ENCODE measurements at places on chromosomes 6 and 20.

DNA sequence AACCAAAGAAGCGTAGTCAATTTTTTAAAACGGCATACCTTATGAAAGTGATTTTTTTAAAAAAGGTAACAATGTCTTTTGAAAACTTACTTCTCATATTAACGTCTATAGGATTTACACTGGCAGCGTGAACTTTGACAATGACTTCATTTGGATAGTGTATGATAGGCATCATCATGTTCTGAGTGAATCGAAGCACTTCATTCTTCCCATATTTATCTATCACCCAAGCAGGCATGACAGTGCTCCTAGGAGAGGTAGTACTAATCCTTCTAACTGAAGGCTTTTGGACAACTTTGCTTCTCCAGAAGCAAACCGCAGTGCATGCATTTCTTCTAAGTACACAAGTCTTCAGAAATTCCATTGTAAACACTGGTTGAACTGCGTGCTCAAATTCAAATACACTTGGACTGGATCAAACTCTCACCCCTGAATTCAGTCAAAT is 618 bp downstream of the RTN4IP1 start:
- DNase-seq = no peak

GRCh38 chr6:14210077-14210476 is 92.5 kb downstream of the CD83 start:
- no peak for DNase-seq

GRCh38 chr6:39829331-39829730 is 37.2 kb downstream of the DAAM2 start:
- no peak for DNase-seq

GRCh38 chr20:37803438-37804307 is 99.3 kb upstream of the VSTM2L start:
- DNase-seq = peak; percentile 15

DNA sequence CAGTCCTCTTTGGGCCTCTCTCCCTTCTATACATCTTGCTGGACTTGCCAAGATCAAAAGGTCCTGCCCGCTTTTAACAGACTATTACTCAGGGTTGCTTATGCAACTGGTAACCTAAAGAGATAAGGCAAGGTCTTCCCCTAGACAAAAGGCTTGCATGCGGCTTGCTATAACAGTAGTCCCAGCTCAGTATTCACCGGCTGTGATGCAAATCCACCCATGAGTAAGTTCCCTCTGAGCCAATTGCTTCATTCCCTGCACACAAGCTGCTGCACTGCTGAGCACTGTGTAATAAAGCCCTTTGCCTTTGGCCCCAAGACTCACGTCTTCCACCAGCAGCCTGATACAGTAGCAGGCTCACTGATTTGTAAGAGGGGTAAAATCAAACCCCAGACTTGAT is 363.8 kb downstream of the PRKN start:
- no peak for DNase-seq

- DNase-seq = no peak
Observed at GRCh38 chr6:41156771-41157170, 2.6 kb upstream of the TREML1 start.

DNA sequence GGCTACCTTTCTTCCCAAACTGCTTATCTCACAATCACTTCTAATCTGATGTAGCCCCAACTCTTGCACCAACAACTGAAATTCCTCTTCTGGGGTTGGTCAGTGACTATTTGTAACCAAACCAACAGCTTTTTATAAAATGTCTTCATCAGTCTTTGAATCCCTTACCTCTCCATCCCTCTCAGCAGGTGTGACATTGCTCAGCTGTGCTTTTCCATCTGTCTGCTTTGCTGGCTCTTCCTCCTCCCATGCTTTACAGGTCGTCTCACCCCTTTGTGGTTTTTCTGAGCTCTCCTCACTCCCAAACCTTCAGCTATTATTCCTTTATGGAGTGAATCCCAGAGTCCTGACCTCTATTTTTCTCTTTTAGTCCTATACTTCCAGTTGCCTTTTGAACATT is 5.9 kb downstream of the MAP7 start:
- no peak for DNase-seq

DNA sequence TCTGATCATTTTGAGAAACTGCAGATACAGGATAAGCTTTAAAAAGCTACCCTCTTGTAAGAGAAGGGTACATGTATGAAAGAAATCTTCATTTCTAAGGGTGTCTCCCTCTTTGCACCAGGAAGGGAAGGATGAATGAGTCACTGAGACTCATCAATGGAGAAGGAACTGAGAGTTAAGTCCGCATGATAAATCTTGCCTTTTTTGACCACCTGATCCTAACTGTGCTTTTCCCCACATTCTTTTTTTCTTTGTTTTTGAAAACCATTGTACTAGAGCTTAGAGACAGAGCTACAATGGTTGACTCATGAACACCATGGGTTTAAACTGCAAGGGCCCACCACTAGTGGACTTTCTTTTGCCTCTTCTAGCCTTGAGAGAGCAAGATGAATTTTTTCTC is 353.0 kb upstream of the RGS17 start:
- no peak for DNase-seq

DNA sequence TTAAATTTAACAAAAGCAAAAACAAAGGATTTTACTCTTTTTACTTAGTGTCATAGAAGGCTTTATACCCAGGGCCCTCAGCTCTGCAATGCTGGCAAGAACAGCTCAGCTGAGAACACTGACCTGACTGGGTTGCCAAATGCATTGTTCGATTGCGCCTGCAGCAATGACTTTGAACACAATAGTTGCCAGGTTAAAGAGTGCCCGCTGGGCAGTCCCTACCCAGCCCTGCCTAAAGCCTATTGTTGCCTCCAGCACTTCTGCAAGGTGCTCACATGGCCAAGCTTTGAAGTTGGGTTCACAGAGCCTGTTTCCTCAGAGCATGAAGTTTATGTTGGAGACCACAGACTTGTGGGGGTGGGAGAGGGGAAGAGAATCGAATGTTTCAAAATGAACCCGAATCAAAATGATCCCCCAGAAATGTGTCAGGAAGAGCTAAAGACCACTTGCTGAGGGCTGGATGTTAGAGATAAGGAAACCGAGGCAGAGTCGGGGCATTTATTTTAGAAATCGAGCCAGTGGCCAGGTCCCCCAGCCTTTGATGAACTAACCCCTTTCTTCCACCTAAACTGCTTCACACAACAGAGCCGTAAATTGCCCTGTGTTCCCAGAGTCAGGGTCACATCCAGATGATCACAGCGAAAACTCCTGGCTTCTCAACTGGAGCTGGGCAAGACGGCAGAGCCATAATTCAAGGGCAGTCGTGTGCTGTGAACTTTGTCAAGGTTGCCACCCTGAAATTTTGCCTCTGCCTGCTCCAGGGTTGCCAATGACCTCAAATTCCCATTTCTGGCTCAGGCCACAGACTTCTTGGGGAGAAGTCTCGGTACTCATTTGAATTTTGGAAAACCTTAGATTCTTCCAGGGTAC is 55.0 kb downstream of the FOXA2 start:
- DNase-seq = no peak

DNA sequence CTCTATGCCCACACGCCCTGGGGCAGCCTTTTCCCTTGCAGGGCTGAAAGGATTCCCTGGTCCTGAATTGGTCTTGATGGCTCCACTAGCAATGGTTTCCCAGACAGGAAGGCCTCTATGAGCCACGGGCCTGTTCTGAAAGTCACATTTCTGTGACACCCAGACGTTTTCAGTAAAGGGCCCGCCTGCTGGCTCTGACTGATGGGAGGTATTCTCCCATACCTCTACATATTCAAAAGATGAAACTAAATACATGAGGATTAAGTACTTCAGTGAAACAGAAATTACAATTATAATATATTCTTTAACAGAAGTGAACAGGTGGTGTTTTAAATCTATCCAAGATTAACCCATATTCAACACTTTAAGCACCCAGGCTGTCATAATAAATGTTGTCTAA is 629.8 kb downstream of the CDH26 start:
- DNase-seq = no peak

DNA sequence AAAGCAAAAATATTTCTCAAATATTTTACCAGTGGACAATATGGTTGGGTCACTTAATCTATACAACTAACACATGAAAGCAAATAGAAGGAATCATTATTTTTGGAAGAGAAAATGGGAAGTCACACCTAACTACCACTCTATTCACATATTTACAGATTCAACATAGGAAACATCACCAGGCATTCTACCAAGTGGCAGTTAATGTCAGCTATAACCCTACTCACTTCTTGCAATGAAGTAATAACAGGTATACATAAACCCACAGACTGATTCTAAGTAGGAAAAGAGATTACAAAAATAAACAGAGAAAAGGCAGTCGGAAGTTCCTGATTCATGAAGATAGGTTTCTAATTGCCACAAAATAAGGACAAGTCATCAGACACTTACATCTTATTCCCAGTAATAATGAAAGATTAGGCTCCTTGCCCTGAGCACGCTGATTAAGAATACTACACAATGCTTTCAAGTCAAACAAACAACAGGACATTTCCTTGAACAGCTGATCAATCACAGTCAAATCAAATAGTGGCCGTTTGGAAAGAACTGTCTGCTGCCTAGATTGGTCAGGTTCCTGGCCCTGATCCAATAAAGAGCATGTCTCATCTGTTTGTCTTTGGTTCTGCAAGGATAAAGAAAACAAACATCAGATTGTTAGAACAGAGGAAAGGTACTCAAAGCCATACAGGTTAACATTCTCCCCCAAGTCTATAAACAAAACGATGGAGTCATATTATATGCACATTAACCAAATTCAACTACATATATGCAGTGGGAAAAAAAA is 79.2 kb upstream of the PLN start:
- no peak for DNase-seq

- no peak for DNase-seq
Observed at GRCh38 chr6:121321282-121321681, 13.0 kb downstream of the TBC1D32 start.

GRCh38 chr6:128822271-128822670 is 60.7 kb upstream of the LAMA2 start:
- DNase-seq = no peak

DNA sequence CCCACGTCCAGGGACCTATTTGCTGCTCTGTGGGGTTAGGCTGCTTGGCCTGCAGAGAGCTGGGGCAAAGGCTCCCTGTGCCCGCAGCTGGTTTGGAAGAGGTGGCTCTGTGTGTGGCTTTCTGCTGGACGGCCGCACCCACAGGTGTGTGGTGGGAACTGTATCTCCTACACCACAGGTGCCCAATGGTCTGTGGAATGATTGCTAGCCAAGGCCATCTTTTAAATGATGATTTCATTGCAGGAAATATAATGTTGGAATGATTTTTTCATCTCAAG is 178.4 kb downstream of the DLL1 start:
- no peak for DNase-seq

DNA sequence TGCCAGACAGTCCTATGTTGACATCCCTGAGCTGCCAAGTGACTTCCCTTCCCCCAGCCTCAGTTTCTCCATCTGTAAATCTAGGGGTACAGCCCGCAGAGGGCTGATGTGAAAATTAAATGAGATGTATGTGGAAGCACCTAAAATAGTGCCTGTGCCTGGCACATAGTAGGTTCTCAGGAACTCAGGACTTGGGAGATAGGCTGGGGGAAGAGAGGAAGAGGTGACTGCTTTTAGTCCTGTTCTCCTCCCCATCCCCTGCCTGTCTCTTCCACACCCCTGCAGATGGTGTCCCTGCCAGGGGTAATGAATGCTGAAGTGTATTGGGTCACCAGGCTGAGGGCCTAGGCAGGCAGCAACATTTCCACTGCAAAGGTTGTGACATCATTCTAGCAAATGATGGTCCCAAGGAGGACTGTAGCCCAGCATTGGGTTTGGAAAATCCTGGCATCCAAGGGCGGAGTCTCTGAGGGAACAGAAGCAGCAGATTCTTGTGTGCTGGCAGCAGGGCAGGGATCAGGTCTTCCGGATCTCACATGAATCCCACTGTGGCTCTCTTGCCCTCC is 1.8 kb downstream of the SNPH start:
- no peak for DNase-seq

DNA sequence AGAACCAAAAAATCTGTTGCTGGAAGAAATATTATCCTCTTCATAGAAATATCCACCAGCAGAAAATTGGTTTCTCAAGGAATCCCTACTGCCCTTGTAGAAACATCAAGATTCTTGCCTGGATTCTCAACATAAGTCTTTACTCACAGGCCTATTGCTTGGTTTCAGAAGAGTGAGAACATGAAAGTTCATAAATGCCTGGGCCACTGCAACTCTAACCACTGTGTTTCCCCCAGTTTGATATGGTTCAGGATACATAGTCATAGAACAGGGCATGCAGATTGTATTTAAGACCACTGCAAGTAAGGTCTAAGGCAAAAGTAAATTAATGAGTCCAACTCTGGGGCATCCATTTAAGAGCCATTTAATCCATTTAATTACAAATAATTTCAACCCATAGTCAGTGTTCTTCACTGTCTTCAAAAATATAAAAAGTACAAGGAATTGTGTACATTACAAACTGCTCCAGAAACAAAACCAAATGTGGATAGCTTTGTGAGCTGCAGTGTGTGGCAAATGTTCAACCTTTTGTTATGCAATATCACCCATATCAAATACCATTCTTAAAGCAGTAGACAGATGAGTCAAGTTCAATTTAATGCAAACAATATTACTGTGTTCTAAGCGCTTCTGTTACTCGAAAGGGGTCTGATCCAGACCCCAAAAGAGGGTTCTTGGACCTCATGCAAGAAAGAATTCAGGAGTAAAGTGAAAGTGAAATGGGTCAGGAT is 83.3 kb downstream of the OPRM1 start:
- no peak for DNase-seq

DNA sequence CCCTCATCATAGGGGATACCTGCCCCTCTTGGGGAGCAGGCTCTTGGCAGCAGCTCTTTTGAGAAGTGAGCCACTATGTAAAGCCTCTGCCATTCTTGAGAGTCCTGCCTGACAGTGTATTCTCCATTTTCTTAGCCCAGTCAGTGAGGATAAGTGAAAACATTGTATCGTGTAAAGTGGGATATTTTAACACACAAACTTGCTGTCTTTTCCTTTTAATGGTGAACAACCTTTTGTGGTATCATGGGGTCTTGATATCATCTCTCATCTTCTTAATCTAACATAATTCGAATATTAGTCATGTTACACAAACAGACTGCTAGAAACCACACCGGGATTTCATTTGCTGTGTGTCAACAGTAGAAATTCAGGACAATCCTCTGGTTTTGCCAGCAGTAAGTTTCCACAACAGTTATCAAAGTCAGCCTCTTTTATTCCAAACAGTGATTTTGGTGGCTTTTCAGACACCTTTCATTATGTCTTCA is 136.2 kb downstream of the HIVEP1 start:
- DNase-seq = no peak

DNA sequence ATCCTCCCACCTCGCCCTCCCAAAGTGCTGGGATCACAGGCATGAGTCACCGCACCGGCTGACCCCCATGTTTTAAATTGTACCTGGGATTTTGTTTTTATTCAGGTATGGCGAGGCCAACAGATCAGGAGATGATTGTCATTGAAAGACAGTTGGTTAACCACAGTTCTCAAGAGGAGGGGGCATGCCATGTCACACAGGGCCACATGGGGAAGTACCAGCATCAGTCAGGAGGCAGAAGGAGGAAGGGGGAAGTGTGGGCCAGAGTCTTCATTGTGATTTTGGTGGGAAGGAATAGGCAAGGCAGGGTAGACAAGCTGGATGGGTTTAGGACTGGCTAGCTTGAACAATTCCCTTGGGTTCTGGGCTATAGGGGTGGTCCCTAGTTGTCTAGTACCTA is 9.9 kb upstream of the MMP9 start:
- DNase-seq = peak; percentile 79

Measured in inflammatory macrophage (primary cell).